ENCODE measurements at places on chromosomes 7 and 10.
A peak's percentile ranks its signal among the peaks of the same experiment; 100 is the strongest.

DNA sequence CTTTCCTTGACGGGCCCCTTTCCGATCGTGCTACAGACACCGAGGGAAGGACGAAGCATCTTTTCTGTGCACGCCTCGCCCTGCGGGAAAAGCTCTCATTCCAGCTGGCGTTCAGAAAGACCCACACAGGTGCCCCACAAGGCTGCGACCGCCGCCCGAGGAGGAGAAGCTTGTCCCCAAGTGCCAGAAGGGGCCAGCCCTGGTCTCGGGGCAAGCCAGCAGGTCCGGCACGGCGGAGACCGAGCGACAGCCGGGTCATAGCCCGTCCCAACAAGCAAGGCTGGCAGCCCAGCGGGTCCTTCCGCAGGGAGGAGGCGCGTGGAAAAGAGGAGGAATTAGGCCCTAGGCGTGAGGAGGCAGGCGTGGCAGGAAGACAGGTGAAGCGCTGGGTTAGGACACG is 62.7 kb downstream of the TNRC18 start:
- H3K4me1 ChIP-seq: no peaks in the 10 kb centered on the region
- no peaks in the 10 kb centered on the region for H3K27me3 ChIP-seq
- peaks cover 14% of the 10 kb centered on the region for H3K36me3 ChIP-seq
- DNase-seq: no peak

DNA sequence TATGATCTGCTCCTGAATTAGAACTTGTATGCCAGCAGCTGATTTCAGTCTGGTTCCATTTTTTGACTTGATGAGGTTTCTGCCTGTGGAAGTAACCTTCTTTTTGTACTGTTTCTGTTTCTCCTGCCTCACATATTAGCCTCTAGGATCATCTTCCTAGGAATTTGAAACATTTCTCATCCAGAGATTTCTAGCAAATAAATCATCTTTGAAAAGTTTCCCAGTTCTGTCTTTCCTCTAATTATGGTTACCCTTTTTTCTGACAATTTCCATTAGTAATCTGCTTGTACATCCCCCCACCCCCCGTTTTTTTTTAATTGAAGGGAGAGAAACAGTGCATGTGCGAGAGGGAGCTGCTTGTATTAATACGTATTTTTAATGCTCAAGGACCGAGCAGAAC is 92.2 kb downstream of the NRF1 start:
- H3K27ac ChIP-seq: no peak overlapping the region
- H3K27me3 ChIP-seq: no peaks in the 10 kb centered on the region
- no peak overlapping the region for H3K4me3 ChIP-seq
- no peak for DNase-seq
- no peaks in the 10 kb centered on the region for H3K4me1 ChIP-seq

DNA sequence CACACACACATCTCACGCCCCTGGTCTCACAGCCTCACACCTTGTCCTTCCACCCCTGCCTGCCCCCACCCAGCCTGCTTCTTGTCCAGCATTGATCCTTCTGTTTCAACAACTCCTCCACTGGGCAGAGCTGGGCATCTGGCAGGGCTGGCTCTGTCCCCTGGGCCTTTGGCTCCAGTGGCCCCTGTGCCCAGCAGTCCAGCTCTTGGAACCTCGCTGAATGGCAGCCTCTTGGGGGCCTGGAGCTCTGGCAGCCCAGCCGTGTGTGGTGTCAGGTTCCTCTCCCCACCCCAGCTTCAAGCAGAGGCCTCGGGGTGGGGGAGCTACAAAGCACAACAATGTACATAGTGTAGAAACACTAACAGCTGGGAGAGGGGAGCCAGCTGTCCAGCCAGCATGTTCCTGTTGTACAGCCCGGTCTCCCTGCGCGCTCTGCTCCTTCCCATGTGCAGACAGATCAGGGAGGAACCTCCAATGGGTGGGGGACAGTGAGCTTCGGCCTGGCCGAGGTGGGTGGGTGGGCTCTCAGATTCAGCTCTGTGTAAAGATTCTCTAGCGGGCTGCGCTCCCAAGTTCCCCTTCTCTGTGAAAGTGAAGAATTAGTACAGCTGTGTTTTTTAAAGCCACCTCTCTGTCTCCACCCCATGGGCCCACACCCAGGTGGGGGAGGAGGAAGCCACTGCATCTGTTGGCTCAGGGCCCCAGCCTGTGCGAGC is 19.4 kb downstream of the ZMIZ2 start:
- H3K4me1 ChIP-seq: peaks cover 15% of the 10 kb centered on the region
- H3K4me3 ChIP-seq: peak overlapping the region; percentile 47
- H3K27me3 ChIP-seq: no peaks in the 10 kb centered on the region

- no peaks in the 10 kb centered on the region for H3K36me3 ChIP-seq
- no peak for DNase-seq
- no peaks in the 10 kb centered on the region for H3K4me1 ChIP-seq
These were observed 88.7 kb downstream of the HIP1 start for GRCh38 chr7:75650062-75650461.
